COLO829 (cell line): ENCODE measurements at places on chromosomes 16 and 17.

GRCh38 chr17:16322636-16323035 is 30.6 kb downstream of the CENPV start:
- no peak for DNase-seq

- DNase-seq, result no peak
Observed at GRCh38 chr16:50390914-50391716, 22.3 kb upstream of the BRD7 start.

DNA sequence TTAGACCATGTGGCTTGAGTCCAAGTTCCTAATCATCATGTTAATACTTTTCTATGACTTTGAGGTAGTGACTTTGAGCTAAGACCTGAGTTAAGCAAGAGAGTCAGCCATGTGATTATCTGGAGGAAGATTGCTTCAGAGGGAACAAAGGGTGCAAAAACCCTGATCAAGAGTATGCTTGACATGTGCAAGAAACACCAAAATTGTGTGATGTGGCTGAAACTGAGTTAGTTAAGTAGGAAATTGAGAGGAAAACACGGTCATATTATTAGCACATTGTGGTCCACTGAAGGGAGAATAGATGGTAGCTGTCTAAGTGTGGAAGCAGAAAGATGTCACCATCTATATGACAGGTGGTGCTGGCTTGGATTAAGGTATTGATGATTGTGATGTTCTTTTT is 130.4 kb upstream of the MON1B start:
- DNase-seq, result no peak

GRCh38 chr17:32289471-32290070 is 23.9 kb downstream of the RHBDL3 start:
- no peak for DNase-seq

DNA sequence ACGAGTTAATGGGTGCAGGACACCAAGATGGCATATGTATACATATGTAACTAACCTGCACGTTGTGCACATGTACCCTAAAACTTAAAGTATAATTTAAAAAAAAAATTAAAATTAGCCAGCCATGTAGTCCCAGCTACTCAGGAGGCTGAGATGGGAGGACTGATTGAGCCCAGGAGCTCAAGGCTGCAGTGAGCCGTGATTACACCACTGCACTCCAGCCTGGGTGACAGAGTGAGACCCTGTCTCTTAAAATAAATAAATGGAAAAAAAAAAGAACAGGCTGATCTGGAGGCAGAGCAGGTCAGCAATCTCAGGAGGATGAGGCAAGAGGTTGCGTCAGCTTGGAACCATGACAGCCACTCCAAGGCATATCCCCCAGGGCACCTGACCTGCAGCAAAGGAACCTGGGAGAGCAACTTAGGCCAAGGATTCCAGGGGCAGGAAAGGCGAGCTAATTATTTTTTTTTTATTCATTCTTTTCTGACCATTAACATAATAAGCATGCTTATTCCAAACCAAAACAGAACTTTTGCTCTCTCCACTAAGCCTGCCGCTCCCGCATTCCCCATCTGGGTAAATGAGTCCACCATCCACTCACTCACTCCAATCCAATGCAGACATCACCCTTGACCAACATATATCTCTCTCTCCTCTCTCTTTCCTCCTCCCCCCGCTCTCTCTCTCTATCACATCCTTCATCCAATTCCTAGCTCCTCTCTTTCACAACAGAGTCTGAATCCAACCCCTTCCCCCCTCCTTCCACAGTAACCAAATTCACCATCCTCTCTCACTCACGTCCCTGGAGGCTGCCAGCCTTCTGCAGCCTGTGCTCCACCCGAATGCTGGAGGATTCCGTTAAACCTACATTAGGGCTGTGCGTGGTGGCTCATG is 47.7 kb downstream of the TK2 start:
- no peak for DNase-seq

- DNase-seq, result no peak
Observed at GRCh38 chr17:79371984-79372383, 238.9 kb downstream of the RBFOX3 start.
